ENCODE measurements at places on chromosomes 5 and 9.

DNA sequence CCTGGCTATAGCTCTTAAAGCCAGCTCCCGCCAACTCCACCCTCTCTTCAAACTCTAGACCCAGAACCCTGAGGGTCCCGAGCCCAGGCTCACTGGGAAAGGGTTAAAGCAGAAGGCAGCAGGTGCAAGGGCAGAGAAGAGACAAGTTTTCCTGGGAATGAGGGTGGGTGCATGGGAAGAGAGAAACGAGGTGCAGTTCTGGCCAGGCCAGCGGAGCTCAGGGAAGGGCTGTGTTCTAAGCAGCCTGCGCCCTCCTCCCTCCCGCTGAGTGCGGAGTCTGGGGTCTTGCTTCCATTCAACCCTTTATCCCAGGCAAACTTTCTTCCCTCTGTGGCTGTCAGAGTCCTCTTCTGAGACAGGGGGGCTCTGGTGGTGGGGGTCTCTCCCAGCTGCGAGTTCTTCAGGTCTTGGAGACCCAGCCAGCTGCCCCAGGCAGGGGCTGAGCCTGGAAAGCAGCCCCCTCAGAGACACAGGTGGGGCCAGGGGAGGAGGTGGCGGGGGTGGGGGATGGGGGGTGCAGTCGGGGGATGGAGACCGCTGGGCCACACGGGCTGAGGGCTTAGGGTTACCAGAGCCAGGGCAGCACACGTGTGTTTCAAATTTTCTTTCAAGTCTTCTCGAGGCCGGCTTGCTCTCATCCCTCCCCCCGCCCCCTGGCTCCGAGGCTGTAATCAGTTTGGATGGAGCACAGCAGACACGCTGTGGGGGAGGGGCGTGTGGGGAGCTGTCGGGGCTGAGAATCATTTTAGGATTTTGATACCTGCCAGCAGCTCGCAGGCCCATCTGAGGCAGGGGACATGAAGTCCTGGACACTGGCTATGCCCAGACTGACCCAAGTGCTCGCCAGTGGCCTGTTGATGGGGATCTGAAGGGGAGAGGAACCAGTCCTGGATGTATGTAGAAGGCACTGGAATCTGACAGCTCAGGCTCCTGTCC, 169.6 kb upstream of the SMIM23 start:
- peak; percentile 69 for DNase-seq

DNA sequence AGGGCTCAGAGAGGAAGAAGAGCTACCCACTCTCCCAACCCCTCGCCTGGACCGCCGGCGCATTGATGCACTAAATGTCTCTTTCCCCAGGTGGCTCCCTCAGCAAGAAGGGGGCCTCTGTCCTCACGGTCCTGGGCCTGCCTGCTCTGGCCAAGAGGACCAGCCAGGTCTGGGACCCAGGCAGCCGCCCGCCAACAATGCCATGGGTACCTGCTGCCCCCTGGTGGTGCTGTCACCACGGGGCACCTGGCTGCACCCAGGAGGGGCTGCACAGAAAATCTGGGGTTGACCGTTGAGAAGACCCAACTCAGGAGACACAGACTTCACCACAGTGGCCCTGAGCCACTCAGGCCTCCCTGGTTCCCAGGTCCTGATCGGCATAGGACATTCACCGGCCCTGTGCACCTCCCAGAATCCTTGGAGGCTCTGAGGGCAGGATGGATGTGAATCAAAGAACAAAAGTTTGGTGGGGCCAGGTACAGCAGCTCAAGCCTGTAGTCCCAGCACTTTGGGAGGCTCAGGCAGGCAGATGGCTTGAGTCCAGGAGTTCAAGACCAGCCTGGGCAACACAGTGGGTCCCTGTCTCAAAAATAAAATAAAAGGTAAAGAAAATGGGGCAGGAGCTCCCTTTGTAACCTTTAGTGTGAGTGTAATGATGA, 2.4 kb upstream of the VAV2 start:
- peak; percentile 89 for DNase-seq

DNA sequence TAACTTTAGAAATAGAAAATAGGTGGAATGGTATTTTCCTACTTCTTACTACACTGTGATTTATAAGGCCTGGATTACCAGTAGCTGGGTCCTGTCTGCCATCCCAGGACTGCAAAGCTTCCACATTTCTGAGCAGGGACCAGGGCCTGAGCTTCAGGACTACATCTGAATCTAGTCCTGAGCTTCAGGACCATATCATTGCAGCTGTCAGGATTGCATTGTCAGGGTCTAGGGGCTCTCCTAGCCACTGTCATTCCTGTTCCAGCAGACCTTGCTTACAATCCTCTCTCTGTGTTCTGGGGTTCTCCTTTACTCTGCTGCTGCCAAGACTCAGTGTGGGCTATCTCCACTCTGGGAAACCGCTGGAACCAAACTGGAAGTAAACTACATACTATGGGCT, 16.3 kb downstream of the RAB3C start:
- DNase-seq = no peak

DNA sequence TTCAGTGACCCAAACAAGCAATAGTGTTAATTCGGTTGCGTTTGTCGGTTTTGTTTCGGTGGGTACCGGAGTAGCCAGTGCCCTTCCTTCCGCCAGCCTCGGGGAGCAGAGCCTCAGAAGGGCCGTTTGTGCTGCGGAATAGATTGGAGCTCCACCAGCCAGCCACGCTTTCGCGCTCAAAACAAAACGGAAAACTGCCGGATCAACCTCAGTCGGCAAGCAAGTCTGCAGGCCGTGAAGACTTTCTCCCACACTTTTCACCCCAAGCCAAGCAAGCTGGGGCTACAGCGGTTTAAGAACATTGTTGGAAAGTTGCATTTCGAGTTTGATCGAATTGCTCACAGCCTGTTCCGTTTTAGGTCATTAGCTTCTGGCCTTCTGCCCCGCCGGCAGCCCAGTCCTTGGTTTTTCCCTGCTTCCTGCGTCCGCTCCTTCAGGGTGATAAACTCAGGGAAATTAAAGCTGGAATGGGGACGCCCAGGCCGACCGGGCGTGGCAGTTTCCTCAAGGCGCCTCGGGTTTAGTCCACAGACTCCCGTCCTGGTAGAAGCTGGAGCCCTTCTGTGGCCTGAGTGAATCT, 803 bp upstream of the CCNO start:
- no peak for DNase-seq

DNA sequence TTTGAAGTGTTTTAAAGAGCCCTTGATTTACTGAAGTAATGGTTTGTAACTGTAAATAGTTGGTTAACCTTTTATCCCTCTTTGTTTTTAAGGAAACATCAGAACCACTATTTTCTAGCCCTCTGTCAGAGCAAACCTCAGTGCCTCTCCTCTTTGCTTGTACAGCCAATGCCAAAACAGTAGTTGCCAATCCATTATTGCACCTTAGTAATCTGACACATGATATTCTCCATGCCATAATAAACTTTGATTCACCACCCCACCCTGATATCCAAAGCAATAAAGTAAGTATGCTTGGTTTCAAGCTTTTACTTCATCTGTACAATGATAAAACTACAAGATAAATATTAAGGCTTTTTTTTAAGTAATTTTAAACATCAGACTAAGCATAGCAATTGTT, 100.8 kb downstream of the DMXL1 start:
- no peak for DNase-seq

GRCh38 chr9:136857166-136857565, 5.0 kb downstream of the MAMDC4 start:
- DNase-seq = no peak

DNA sequence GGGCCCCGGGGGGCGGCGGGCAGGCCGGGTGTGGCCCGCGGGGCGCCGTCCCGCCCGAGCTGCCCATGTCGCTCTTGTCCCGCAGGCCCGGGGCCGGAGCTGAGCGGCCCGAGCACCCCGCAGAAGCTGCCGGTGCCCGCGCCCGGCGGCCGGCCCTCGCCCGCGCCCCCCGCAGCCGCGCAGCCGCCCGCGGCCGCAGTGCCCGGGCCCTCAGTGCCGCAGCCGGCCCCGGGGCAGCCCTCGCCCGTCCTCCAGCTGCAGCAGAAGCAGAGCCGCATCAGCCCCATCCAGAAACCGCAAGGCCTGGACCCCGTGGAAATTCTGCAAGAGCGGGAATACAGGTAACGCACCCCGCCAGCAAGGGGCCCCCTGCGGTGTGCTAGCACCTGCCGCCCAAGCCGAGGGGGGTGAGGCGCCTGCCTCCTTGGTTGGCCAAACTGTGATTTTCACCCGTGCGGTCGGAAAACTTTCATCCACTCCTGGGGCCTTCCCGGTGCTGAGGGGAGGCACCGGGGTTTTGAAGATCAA, 32.1 kb downstream of the SMARCA2 start:
- no peak for DNase-seq

- no peak for DNase-seq
Measured at GRCh38 chr5:1709171-1709803, 90.3 kb downstream of the MRPL36 start.

DNA sequence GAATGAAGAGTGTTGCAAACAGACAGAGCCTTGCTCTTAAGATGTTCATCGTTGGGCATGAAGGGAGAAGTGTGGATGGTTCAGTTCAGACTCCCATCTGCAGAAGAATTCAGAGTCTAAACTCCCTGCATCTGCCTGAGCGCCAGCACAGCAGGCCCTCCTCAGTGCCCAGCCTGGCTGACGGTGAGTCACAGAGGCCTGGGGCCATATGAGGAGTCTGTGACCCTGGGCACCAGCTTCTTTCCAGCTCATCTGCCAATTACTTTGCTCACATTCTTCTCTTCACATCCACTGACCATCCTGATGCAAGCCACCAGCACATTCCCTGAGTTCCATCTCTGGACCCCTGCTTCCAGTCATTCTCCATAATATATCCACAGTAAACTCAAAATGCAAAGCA, 401.1 kb upstream of the TRPC7 start:
- DNase-seq = no peak

GRCh38 chr9:113531919-113532808, 68.6 kb downstream of the RGS3 start:
- DNase-seq = no peak

DNA sequence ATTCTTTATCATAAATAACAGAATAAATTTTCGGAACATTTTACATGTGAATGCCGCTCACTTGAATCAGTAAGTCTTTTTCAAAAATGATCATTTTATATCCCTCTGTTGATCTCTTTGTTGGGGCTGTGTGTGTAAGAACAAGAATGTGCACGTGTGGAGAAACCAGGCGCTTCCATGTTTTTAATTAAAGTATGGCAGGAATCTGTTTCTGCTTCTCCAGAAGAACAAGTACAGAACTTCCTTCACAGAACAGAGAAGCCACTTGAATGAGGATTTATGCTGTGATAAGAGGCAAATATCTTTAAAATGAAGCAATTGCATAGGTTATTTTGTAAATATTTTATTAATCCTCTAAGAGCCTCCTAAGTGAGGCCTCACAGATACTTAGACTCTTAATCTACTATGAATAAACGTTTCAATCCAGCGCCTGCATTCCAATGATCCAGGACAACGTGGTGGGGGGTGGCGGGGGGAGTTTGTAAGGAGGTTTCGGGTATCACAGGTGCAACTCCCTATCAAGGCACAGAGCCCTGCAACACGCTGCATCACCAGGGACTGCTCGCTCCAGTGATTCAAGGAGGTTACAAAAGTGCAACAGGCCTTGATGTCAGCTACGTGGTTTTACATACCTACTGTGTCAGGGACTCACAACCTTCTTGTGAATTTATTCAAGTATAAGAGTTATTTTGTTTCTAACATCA, 409.2 kb downstream of the BNC2 start:
- DNase-seq = no peak

- DNase-seq = no peak
Measured at GRCh38 chr9:4665357-4665756, 923 bp downstream of the SPATA6L start.

DNA sequence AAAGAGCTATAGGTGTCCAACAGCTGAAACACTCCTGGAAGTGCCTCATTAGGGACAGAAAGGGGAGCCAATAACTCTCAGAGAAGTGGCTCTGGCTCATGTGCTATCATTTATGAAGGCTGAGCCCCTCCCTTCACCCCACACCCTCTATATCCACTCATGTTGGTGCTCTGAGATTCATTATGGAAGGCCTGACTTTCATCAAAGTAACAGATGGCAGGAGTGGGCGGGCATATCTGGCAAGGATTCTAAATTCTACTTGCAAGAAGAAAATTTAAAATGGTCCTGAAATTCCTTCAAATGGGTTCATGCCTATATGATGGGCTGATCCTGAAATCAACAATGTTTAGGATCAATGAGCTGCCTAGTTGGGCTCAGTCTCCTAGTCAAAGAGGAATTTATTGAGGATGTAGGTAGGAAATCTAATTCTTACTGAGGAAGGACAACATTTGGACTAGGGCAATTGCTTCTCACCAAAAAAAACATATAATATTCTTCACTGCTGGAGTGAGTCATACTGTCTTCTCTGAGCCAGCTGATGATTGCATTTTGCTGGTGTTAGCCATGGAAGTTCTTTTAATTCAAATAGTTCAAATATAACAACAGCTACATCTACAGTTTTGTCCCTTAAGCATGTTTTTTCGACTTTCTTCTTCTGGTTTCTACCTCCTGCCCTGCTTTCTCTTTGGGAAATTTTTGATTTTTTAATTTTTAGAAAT, 23.5 kb downstream of the NMRK1 start:
- no peak for DNase-seq

DNA sequence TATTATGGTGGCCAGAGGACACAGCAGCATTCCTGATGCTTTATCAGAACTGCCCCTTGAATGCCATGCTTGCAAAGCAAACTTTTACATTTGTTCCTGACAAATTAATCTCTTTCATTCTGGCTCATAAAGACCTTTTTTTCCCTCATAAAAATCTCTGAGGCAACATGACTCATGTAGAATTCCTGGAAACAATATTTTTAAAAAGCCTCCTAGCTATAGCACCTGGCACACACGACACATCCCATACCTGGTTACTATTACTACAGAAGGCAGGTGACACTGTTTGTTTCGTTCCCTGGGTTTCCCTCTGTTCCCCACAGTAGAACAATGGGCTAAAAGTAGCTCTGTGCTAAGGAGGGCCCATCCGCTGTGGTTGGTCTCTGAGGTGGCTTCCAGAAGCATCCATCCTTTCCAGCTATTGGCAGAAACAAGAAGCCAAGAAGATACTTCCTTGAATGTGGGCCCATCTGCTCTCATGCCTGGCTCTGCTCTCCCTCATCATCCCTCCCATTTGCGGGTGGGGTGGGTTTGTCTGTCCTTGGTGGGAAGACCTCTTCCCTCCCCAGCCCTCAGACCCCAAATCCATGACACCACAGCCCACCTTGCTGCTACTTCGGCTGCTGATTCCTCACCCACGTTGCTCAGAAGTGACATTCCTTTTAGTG, 59.1 kb downstream of the GALNT12 start:
- no peak for DNase-seq

DNA sequence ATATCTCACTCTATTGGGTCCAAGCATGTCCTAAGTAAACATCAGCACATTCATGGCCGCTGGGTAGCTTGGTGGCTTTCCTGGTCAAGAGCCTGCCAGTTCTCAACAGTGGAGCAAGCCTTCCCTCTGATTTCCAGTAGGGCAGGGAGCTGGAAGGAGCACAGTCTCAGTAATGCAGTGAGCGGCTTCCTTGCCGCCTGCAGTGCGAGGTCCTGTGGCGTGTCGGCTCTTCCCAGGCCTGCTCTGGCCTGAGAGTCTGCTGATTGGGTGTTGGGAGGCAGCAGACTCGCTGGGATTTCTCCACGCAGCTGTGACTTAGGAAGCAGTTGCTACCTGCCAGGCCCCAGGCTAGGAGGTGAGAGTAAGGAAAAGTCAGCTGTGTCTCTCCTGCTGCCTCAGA, 51.3 kb downstream of the SPTAN1 start:
- DNase-seq = no peak
